Progenitor cell of endocrine pancreas (in vitro differentiated cells): ENCODE measurements at places on chromosomes 4 and X. TPM values are rescaled to one million over a fixed set of nuclear protein-coding genes. Genes with fewer than 3 reads are reported as not detected.

DNA sequence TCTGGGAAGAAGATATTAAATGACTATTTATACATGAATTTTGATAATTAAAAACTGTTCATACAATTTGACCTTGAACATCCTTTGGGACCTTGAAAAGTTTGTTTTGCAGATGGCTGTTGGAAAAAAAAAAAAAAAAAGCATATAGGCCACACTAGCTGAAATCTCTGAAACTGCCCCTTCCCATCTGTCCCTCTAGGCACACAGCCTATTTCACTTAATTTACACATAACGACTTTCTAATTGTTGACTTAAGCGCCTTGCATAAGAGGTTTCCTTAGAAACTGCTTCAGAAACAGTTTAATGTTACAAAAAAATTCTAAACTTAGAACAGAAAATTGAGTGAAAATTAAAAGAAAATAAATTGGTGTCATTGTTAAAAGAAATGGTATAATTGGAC, 131.0 kb downstream of the COX18 start:
- H3K27ac ChIP-seq: no peak overlapping the region
- no peak for DNase-seq
- H3K27me3 ChIP-seq: no peaks in the 10 kb centered on the region
- no peaks in the 10 kb centered on the region for H3K36me3 ChIP-seq

DNA sequence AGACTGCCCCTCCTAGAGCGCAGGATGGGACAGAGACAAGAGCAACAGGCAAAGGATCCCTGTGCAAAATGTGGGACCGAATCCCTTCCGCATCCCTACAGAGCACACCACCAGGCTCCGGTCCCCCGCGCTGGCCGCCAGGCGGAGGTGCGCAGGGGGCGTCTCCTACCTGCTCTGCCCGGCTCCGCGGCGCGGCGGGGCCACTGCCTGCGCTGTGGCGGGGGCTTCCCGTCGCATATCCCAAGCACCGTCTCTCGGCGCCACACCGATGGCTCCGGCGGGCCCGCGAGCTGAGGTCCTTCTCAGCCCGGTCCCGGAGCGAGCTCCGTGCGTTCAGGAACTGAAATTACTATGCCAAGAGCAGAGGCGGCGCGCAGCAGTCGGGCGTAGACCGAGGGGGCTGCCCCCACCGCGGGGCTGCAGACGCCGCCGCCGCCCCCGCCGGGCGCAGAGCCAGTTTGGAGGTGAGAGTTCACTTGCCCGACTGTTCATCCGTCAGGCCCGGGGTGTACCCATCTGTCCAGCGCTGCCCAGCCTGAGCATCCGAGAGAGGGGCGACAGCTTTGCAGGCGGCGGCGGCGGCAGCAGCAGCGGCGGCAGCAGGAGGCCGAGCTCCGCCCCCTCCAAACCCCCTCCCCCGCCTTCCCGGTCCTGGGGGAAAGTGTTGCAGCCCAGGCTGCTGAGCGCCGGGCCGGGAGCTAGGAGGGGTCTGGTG, at the start of gene GPRIN3:
Gene GPRIN3, minus strand, starts transcription at position 355 of the 715 bp plus-strand sequence. CDS start 57,690 bp downstream, outside the sequence.
- no peaks in the 10 kb centered on the region for H3K27me3 ChIP-seq
- peak within 1 kb of the TSS; percentile 85 for H3K4me3 ChIP-seq
- H3K4me1 ChIP-seq: peaks cover 32% of the 10 kb centered on the region
- peak within 1 kb of the TSS; percentile 43 for H3K27ac ChIP-seq

Gene XG
- 1.2 and 2.4 TPM in 2 replicates for total RNA-seq

DNA sequence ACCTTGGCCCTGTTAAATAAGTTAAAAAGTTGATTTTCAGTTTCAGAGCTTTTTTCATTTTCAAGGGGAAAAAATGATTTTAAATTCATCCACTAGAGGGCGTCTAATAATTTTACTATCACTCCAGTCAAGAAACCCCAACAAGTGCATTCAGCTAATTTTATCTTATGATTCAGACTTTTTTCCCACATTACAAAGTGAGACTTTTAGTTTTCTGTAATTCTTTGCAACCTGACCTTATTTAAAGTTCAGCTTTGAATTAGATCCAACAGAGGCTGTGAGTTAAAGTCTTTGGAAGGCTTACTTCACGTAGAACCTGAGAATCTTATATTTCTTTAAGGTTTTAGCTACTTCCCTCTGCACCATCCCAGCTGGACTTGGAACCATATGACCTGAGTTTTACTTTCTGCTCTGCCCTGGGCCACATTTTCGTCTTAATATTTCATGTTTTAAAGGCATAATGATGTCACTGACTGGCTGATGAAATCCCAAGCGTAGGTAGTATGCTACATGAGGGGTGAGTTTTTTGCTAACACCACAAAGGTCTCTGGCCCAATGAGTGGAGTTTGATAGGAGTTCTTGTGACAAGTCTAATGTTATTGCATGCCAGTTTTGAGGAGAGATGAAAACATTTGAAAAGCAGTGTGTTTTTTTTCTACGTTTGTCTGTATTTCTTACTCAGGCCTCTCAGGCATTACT, 7.2 kb downstream of the GNRHR start:
- H3K27me3 ChIP-seq: no peaks in the 10 kb centered on the region
- H3K4me3 ChIP-seq: no peak overlapping the region
- peaks cover 12% of the 10 kb centered on the region for H3K4me1 ChIP-seq

GRCh38 chr4:169399976-169400767, 129.4 kb upstream of the SH3RF1 start:
- H3K4me1 ChIP-seq: no peaks in the 10 kb centered on the region
- H3K4me3 ChIP-seq: no peak overlapping the region
- H3K36me3 ChIP-seq: peaks cover 2% of the 10 kb centered on the region

GRCh38 chr4:65561164-65561563, 109.1 kb downstream of the EPHA5 start:
- H3K4me3 ChIP-seq: no peak overlapping the region
- DNase-seq: no peak
- H3K27me3 ChIP-seq: peaks cover 1% of the 10 kb centered on the region
- no peaks in the 10 kb centered on the region for H3K36me3 ChIP-seq
- H3K4me1 ChIP-seq: no peaks in the 10 kb centered on the region
- H3K27ac ChIP-seq: no peak overlapping the region

DNA sequence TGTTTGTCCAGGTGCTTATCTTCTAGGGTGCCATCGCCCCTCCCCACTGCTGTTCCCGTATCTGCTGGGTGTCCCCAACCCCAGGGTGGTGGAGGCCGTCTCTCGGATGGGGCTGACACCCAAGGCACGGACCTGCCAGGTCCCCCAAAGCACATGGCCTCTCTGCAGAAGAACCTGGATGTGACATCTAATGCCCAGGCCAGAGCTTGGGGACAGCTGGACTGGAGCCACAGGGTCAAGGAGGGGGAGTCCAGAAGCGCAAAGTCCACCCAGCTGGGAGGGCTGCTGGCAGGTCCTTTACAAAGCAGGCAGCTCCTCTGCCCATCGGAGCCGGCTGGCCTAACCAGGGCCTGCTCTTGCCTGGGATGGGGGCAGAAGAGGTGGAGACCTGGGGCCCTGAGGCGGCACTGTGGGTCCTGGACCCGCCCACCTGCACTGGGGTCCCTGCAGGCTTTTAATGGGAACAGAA, 751 bp upstream of the DOK7 start:
- H3K4me1 ChIP-seq: no peaks in the 10 kb centered on the region
- DNase-seq: no peak
- H3K27ac ChIP-seq: no peak overlapping the region
- no peaks in the 10 kb centered on the region for H3K36me3 ChIP-seq
- H3K4me3 ChIP-seq: peak overlapping the region; percentile 45

Gene MTTP
- 45.1 and 54.9 TPM in 2 replicates for total RNA-seq

DNA sequence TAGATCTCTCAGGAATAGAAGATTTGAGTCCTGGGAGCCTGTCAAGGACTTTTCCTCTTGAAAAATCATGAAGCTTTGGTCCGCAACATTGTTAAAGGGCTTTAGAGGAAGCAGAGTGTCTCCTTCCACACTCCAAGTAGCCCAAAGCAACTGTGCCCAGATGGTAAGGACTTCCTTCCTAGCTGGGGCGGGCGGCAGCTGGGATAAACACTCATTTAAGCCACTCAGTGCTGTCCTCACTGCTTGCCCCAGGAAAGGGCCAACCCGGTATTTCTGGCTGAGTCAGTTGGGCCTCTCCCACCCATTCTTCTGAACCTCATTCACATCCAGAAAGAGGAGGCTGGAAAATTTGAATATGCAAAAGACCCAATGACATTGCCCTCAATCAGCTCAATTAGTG, 144.3 kb downstream of the CHIC2 start:
- no peak overlapping the region for H3K4me3 ChIP-seq
- no peaks in the 10 kb centered on the region for H3K36me3 ChIP-seq
- H3K4me1 ChIP-seq: peaks cover 4% of the 10 kb centered on the region
- H3K27ac ChIP-seq: no peak overlapping the region
- H3K27me3 ChIP-seq: peaks cover 35% of the 10 kb centered on the region
- DNase-seq: no peak

GRCh38 chr4:104489731-104490095, 5.0 kb downstream of the CXXC4 start:
- no peaks in the 10 kb centered on the region for H3K36me3 ChIP-seq
- no peak overlapping the region for H3K27ac ChIP-seq
- no peaks in the 10 kb centered on the region for H3K27me3 ChIP-seq
- DNase-seq: no peak
- peak overlapping the region; percentile 81 for H3K4me3 ChIP-seq
- H3K4me1 ChIP-seq: peaks cover 60% of the 10 kb centered on the region

GRCh38 chr4:152045807-152046571, 285.2 kb upstream of the GATB start:
- peak overlapping the region; percentile 65 for H3K4me3 ChIP-seq
- H3K27ac ChIP-seq: peak overlapping the region; percentile 95
- peaks cover 20% of the 10 kb centered on the region for H3K27me3 ChIP-seq
- H3K36me3 ChIP-seq: no peaks in the 10 kb centered on the region

Gene DUX4
- total RNA-seq: not detected in 2 replicates

DNA sequence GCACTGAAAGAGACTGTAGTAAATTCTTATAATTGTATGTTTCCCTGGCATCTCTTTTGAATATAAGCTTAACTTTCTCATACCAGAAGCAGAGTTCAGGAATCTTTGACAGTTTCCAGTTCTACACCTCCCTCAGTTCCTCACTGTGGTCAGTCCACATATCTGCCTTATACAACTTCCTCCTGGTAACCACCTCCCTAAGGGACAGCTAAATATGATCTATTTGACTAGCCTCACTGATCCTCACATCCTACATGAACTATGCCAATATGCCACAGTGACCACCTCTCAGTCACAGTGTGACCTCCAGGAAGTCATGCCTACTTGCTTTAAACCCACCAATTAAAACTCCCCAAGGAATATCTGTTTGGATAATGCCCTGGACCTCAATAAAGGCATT, 51.6 kb upstream of the HDAC8 start:
- peaks cover 7% of the 10 kb centered on the region for H3K36me3 ChIP-seq
- no peak overlapping the region for H3K4me3 ChIP-seq
- no peaks in the 10 kb centered on the region for H3K4me1 ChIP-seq
- H3K27me3 ChIP-seq: no peaks in the 10 kb centered on the region
- DNase-seq: no peak
- peak overlapping the region; percentile 13 for H3K27ac ChIP-seq

DNA sequence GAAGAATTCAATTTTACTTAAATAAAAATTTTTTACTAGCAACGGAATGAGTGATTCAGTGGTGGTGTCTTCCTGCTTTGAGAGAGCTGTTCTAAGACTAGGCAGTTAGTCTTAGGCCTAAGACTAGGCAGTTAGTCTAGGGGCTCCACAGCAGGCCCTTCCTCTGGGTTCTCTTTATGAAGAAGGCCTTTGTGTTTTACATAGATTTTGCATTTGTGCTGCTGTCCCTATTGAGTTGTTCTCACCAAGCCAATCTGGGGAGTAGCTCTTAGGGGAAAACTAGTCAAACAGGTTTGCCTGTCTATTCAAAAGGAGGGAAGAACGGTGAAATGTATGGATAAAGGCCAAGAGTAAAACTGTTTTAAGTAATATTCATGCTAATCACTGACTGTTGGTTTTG, 7.6 kb downstream of the UGT8 start:
- H3K4me1 ChIP-seq: no peaks in the 10 kb centered on the region
- no peaks in the 10 kb centered on the region for H3K27me3 ChIP-seq
- no peak for DNase-seq

- no peaks in the 10 kb centered on the region for H3K27me3 ChIP-seq
- no peak overlapping the region for H3K27ac ChIP-seq
- H3K36me3 ChIP-seq: no peaks in the 10 kb centered on the region
- no peaks in the 10 kb centered on the region for H3K4me1 ChIP-seq
- no peak for DNase-seq
These were observed 27.2 kb upstream of the DHX15 start for GRCh38 chr4:24611575-24611974.

Gene IL15
- total RNA-seq: 0.98 and 1.3 TPM in 2 replicates

DNA sequence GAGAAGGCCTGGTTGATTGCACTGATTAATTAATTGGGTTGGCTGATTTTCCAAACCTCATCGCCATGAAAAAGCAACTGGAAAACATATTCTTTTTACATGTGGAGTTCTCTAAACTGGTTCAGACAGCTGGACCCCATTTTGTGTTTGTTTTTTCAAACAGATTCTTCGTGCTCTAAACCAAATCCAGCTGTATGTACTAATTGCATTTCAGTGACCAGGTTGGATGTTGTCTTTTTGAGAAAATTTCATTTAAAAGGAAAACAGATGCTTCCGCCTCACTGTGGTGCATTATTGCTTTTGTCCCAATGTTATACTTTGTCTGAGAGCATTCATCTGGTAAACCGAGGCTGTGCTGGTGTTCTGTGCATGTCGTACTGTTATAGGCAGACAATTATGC, 67.8 kb upstream of the LNX1 start:
- H3K27me3 ChIP-seq: no peaks in the 10 kb centered on the region
- no peak overlapping the region for H3K27ac ChIP-seq
- H3K36me3 ChIP-seq: no peaks in the 10 kb centered on the region
- H3K4me1 ChIP-seq: peaks cover 3% of the 10 kb centered on the region
- DNase-seq: no peak

Gene IL1RAPL1
- 3.6 and 4.1 TPM in 2 replicates for total RNA-seq

- no peak overlapping the region for H3K27ac ChIP-seq
- H3K4me1 ChIP-seq: peaks cover 2% of the 10 kb centered on the region
- no peak overlapping the region for H3K4me3 ChIP-seq
These were observed 8.5 kb downstream of the TIFA start for GRCh38 chr4:112277220-112277619.

DNA sequence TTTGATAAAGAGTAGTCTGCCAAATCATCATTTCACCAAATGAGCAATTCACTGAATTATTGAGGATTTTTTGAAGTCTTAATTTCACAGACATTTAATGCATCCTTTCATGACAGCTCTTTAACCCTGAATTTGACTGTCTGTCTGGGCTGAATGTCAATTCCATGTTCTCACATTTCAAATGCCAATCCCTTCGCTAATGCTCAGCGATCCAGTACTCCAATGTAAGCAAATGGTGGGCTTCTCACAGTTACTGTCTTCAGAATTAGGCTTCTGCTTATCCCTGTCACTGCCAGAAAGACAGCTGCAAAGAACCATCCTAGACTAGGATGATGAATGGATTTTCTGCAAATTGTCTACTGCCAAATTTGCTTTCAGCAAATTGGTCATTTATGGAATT, 36.2 kb upstream of the USP38 start:
- H3K27ac ChIP-seq: no peak overlapping the region
- H3K27me3 ChIP-seq: no peaks in the 10 kb centered on the region
- no peak for DNase-seq

DNA sequence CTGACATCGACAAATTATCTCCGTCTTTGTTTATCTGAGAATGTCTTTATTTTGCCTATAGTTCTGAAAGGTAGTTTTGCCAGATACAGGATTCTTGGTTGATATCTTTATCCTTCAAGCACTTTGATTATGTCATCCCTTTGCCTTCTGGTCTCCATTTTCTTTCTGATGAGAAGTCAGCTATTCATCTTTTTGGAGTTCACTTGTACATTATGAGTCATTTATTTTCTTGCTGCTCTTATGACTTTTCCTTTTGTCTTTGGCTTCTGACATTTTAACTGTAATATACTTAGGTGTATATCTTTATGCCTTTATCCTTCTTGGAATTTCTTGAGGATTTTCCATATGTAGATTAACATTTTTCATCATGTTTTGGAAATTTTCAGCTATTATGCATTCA, 51.4 kb downstream of the SHROOM4 start:
- no peaks in the 10 kb centered on the region for H3K36me3 ChIP-seq
- DNase-seq: no peak
- H3K27ac ChIP-seq: no peak overlapping the region
- H3K27me3 ChIP-seq: no peaks in the 10 kb centered on the region

Gene TMEM150C
- 7.3 and 8.6 TPM in 2 replicates for total RNA-seq

Gene TMEM47
- 16.8 and 19.1 TPM in 2 replicates for total RNA-seq
